CD4-positive, alpha-beta T cell treated with Interleukin-17A for 1 hour (primary cell): ENCODE measurements at places on chromosomes 4 and X.

DNA sequence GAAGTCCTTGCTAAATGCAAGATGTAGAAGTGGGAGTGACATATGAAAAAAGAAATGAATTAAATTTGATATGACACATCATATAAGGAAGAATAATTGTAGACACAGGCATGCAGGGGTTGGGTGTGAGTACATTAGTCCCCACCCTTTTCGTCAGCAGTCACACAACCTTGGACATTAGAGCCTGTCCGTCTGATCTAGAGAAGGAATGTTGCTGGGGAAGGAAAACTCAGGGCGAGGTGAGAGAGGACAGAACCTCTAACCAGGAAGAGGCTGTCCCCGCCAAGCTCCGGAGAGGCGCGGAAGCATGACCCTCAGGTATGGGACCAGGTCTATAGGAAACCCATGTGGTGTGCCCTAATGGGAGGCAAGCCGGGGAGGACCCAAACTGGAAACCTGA lies 102.1 kb downstream of the RELL1 start:
- no peak for DNase-seq

GRCh38 chrX:71282514-71283402 lies 677 bp upstream of the NONO start:
- DNase-seq: peak; percentile 75

DNA sequence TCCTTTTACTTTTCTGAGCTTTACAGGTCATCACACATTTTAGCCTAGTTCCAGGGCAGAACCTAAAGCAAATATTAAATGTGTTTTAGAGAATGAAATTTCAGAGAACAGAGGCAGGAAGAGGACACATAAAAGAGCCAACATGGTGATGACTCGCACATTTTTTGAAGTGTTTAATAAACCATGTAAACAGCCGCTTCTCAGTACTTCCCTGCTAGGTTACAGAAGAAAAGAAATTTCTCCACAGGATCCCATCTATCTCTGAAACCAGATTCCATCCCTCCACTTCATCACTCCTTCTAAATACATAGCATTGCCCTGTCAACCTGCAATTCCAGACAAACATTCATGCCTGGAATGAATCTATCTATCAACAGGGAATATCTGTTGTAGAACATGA lies 949.5 kb upstream of the PCDH7 start:
- DNase-seq: no peak

- no peak for DNase-seq
These were observed 19.5 kb downstream of the NAT8L start for GRCh38 chr4:2078584-2078983.

DNA sequence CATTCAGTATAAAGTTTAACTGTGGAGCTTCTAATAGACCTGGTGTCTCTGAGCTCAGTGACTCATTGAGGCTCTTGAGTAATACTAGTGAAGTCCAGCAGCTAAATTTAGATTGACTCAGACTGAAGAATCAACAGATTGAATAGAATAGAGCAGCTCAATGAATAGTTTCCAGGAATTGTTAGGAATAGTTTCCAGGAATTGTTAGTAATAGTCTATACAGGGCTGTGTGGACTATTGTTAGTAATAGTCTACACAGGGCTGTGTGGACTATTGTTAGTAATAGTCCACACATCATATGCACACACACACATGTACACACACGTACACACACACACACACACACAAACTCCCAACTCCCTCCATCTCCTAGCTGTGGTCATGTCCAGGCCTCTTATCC lies 3.0 kb downstream of the GIMD1 start:
- no peak for DNase-seq

DNA sequence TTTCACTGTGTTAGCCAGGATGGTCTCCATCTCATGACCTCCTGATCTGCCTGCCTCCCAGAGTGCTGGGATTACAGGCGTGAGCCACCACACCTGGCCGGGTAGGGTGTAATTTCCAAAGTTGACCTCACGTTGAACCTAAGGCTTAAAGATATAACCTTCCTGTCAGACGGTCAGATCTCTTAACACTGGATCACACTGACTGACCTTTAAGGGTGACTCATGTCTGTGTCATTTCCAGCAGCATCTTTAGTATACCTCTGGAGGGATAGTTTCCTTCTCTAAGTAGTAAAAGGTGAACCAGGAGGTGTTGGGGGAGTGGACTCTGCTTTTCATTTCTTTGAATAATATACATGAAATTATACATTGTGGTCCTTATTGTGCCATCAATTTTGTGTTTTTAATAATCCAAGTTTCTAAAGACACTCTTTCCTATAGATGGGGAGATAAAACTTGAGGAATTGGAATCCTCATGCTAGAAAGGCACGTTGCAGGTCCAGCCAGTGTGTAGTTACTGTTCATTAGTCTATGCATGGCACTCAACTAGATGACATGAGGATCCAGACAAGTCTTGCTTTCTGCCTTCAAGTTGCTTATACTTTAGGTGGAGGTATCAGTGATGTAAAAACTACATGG lies 45.7 kb downstream of the ARHGAP10 start:
- no peak for DNase-seq

DNA sequence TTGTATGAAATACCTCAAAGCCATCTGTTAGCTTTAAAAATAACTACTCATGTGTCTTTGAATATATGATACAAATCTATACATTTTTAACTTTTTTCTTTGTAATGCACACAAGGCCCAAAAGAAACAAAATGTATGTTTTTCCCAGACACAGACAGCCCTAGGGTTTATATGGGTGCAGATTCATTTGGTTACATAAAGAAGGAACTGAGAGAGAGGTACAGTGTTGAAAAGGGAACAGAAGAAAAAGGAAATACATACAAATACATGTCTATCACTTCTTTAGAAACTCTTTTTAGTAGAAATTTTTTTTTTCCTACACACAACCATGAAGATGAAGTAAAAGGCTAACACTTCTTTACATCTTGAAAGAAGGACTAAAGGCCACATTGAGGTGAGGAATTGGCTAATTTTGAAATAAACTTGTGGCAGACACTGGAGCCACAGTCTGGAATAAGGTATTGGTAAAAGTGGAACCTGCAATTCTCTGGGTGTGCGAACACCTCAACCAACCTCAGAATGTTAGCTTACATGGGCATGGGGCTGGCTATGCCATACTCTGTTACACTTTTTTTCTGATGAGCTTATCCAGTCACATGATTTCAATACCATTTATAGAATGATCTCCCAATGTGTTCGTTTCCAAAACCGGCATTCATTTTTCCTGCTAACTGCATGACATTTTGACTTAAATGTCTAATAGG lies 67.9 kb downstream of the FAM47C start:
- DNase-seq: no peak

DNA sequence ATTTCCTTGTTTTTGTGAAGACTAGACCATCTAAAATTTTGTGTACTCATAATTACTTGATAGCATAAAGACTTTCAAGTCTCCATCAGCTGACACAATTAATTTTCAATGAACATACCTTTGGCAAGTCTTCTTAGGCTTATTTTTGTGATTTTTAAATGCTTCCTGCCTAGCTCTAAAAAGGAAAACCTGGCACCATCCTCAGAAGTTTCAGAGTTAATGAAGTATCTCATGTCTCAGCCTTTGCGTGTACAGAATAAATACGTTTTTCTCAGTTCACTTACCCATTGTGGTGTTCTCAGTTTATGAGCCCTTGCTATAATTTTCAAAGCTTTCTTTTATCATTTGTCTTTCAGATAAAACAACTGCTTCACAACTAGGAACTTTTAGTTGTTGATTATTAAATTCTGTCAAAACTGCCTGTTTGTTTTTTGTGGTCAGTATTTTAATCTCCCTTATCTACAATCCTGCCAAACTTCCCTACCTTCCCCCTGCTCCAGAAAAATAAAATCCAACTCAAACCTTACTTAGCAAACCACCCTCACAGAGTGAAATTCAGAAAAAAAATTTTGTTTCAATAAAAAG lies 21.6 kb downstream of the ADD1 start:
- no peak for DNase-seq

GRCh38 chrX:43898406-43899035 lies 16.3 kb upstream of the MAOB start:
- no peak for DNase-seq

DNA sequence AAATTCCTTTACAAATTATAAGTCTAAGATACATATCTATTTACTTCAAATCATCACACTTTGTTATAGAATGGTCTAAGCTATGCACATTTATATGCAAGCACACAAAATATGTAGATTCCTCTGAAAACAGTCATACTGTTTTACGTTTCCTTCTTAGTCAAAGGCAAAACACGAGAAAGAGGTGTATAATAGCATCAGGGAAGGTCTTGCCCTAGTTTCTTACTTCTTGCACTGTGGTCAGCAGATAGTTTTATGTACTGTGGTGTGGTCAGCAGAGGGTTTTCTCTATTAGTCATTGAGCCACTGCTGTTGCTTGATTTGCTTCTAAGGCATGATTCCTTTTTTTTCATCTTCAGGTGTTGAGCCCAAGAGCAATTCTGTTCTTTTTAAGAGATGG lies 117.7 kb downstream of the ADAM29 start:
- DNase-seq: no peak

DNA sequence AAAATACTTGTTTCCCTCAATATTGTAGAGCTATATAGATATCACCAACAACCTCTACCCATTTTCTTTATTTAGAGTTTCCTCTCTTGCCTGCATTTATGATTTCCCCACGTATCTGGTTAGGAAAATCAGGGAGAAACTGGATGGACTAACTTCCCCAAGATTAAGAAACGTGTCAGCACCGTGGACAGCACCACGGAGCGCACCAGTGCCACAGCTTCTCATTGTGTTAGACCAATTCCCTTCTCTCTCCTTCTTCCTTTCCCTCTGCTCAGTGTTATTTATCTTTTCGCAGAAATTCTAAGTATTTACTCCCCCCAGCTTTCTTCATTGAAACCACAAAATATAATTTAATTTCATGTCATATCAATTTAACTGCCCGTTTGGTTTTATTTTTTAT lies 568.6 kb upstream of the BOD1L1 start:
- DNase-seq: no peak

DNA sequence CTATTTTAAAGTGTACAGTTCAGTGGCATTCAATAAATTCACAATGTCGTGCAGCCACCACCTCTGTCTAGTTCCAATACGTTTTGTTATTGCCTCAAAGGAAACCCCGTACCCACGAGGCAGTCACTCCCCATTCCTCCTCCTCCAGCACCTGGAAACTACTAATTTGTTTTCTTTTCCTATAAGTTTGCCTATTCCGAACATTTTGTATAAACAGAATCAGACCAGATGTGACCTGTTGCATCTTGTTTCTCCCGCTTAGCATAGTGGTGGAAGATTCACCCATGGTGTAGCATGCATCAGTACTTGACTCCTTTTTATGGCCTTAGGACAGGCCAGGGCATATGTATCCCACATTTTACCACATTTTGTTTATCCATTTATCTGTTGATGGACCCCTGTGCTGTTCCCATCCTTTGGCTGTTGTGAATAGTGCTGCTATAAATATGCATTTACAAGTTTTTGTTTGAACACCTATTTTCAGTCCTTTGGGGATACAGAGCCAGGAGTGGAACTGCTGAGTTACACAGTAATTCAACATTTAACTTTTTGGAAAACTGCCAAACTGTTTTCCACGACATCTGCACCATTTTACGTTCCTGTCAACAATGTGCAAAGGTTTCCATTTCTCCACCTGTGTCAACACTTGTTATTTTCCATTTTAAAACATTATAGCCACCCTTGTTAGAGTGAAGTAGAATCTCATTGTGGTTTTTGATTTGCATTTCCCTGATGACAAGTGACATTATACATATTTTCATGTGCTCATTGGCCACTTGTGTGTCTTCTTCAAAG lies 57.8 kb upstream of the STX18 start:
- no peak for DNase-seq

DNA sequence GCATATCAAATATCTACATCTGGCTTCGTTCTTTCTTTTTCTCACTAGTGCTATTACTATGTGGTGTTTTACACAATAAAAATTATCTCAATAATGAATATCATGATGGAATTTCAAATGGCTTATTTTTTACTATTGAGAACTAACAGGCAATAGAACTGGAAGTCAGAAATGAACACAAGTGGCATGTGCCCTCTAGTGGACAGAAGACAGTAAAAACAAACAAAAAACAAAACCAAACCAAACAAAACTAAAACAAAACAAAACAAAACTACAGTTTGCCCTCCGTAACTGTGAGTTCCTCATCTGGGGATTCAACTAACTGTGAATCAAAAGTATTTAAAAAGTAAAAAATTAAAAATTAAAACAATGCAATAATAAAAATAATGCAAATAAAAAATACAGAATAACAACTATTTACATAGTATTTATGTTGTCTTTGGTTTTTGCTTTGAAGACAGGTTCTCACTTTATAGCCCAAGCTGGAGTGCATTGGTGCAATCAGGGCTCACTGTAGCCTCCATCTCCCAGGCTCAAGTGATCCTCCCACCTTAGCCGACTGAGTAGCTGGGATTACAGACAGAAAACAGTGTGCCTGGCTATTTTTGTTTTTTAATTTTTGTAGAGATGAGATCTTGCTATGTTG lies 195.6 kb upstream of the TACR3 start:
- DNase-seq: no peak

DNA sequence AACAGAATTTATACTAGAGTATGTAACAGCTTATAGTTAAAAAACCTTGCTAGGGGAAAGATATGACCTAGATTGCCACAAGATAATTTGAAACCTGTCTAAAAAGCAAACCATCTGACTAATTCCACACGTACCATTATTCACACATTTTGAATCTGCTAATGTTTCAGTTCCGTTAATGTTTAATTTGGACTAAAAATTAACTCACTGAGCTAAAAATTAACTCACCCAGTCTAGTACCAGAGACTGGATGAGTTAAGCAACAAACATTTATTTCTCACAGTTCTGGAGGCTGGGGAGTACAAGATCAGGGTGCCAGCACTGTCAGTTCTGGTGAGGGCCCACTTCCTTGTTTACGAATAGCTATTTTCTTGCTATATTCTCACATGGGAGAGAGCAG lies 231.5 kb upstream of the DIAPH2 start:
- no peak for DNase-seq

- no peak for DNase-seq
These were observed 170.0 kb downstream of the SMIM20 start for GRCh38 chr4:26083987-26084386.

DNA sequence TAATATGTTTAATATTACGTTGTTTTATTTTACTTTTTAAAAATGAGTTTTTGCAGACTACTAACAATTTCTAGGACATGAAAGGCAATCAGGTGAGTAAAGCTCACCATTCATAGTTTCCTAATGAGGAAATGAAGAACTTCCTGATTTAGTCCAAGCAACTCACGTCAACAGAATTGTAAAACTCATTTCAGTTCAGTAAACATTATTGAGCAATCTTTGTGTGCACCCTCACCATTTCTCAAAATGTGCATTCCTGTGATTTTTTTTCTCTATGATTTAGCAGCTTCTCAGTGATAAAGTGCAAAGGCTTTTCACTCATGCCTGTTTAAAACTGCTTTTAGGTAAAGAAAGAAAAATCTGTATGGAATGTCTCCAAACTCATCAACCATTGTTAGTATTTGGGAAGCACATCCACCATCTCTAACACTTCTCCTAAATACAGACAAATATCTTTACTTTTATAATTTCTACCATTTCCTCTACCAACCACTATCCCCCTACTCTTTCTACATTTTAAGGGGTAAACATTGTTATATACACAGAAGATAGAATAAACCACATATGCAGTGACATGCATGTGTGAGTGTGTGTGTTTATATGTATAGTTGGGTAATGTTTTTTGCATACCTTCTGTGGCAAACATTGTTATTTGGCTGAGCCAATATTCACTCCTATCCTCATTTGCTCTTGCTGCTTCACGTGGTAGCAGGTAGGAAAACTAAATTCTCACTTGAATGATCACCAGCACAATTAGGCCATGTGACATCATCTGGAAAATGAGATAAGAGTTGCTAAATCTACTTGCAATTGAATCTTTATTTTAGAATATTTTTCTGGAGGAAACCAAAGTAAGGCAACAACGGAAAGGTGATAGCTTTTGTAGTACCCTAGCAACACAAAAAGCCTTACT lies 54.7 kb upstream of the PRDM8 start:
- DNase-seq: no peak
